GF-D8 (cell line): ENCODE measurements at places on chromosomes 3 and 15.

GRCh38 chr3:107370907-107371306, 6.3 kb upstream of the CCDC54 start:
- no peak for DNase-seq

GRCh38 chr15:85828874-85829273, 34.1 kb upstream of the KLHL25 start:
- DNase-seq = no peak

- DNase-seq = no peak
These were observed 494.2 kb downstream of the FOXP1 start for GRCh38 chr3:71089271-71089847.

- no peak for DNase-seq
These were observed 847.7 kb downstream of the ROBO2 start for GRCh38 chr3:77887611-77888010.

GRCh38 chr3:21274079-21274571, 476.9 kb downstream of the ZNF385D start:
- DNase-seq = no peak

DNA sequence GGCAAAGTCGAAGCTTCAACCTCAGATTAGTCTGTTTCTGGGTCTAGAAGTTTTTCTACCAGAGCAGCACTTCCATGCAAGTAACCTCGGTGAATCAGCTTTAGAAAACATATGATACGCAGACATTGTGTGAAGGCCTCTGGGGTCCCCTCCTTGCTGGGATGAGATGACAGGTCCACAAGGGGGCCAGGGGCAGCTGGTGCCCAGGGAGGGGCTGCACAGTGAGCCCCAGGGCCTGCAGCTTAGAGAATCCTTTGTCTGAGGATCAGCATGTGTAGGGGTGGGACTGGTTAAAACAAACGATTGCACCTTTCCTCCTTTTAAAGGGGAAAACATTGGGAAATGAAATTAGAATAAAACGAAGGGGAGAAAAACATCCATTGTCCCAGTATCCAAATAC, 47.5 kb upstream of the TLE3 start:
- no peak for DNase-seq

DNA sequence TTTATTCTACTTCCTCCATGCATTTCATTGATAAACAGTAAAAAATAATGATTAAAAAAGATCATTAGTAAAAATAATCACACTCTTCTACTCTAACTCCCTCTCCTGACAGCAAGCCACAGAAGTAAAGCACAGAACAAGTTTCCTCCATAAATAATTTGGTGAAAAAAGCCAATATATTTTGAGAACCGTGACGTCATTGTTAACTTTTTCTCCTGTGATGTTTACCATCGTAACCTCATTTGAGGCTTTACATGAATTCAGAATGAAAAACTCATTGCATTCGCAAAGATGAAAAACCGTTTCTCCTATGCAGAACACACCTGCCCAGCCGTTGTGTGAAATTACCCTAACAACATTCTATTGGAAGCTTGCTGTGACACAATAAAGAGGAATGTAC, 120.7 kb downstream of the NSUN3 start:
- DNase-seq = no peak
